ENCODE measurements at places on chromosomes 1 and 21.

GRCh38 chr1:160646711-160647328 lies at the start of gene SLAMF1:
Gene SLAMF1 (minus strand): TSS chr1:160647044. CDS start chr1:160646945, 99 bp downstream.
- no peak for DNase-seq

DNA sequence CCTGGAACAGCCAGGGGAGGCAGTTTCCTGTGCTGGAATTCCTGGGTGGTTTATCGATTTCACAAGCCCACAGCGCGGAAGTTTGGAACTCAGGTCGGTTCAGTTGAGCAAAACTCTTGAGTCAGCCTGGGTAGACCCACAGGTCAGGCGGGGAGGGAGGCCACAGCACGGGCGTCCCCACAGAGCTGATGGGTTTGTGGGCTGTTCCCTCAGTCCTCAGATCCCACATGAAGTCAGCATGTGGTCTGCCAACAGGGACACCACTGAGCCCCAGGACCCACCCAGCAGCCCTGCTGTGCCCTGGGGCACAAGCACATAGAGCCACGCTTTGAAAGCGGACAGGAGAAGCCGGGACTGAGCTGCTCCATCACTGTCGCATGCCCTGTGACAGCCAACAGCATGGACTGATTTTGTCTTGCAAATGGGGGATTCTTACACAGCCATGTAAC lies 17.4 kb downstream of the BMP8A start:
- no peak for DNase-seq

- no peak for DNase-seq
These were observed 96.6 kb upstream of the RUNX1 start for GRCh38 chr21:35145626-35146233.

DNA sequence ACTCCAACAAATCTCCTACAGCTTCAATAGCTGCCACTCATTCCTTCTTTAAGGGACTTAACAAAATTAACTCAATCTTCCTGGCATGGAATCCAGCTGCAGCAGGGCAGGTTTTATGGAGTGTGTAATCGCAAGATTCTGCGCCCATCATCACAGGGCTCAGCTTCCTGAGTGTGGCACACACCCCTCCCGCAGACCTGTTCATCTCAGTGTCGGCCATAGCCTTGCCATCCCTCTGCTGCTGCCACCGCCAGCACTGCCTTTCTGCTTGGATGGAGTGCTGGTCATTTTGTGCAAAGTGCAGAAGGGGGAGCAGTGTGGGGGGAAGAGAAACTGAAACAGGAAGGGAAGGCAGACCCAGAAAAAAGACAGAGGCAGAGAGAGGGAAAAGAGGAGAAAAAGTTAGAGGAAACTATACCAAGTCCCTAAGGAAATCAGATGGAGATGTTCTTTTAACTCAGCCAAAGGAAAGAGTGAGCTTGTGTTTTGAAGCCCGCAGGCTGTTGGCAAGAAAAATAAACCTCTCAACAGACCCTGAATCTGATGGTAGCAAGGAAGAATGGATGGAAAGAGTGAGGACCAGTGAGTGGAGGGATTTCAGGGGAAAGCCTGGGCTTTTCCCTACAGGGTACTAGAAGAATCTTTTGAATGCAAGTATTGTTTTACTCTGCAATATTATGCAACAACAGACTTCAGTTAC lies 324.2 kb downstream of the SEC16B start:
- no peak for DNase-seq

GRCh38 chr21:26844258-26845065 lies 747 bp downstream of the ADAMTS1 start:
- no peak for DNase-seq

DNA sequence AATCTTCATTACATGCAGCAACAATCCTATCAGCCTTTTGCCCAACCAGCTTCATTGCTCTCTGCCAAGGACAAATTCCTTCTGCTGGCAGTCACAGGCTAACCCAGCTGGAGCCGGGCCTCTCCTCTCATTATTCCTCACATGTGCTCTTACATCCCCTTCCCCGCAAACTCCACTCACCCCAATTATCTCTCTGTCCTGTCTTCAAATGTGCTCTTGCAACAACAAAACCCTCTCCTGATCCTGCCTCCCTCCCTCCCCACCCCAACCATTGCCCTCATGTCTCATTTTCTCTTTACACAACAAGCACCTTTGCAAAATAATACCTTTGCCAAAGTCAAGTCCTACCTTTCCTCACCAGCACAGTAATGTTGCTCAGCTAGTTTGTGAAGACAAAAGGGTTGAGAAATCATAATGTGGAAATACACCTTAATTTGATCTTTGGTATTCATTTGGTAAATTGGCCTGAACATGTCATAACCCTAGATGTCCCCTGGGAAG lies 36.0 kb upstream of the DHCR24 start:
- no peak for DNase-seq

GRCh38 chr1:4805987-4806386 lies 151.6 kb downstream of the AJAP1 start:
- DNase-seq, result no peak

- no peak for DNase-seq
These were observed 20.9 kb upstream of the SPATC1L start for GRCh38 chr21:46205166-46205565.

DNA sequence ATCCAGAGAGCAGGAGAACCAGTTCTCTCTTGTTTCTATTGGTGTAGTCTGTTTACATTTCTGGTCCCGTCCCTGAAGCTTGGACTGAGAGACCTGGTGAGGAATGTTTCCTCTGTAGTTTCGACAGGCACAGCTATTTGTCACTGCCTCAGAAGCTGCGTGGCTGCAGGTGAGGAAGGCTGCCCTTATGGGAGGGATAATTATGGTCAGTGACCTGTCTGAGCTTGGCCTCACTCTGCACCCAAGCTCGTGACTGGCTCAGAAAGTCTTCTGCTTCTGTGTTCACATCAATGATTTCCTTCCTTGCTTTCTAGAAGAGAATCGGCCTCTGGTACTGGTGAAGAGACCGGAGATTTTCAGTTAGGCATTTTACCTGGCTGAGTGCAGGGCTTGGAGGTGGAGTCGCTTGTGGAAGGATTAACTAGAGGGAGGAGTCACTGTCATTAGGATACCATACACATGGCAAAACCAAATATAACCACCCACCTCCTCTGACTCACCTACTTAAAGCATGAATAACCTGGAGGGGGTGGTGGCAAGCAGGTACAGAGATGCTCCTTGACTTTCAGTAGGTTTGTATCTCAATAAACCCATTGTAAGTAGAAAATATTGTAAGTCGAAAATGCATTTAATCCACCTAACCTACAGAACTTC lies 19.9 kb upstream of the WDR26 start:
- DNase-seq, result peak; percentile 82

- DNase-seq, result no peak
These were observed 63.3 kb upstream of the MAGI3 start for GRCh38 chr1:113326976-113327375.

- DNase-seq, result no peak
These were observed 130.8 kb downstream of the HFM1 start for GRCh38 chr1:91273875-91274274.

- no peak for DNase-seq
These were observed 10.5 kb downstream of the LDLRAP1 start for GRCh38 chr1:25553749-25554429.

GRCh38 chr1:62962901-62963776 lies 179.2 kb downstream of the ATG4C start:
- DNase-seq, result no peak

- DNase-seq, result peak; percentile 100
These were observed 854 bp downstream of the MYCL start for GRCh38 chr1:39900662-39901463.

GRCh38 chr1:236702791-236703394 lies 16.6 kb downstream of the ACTN2 start:
- no peak for DNase-seq

DNA sequence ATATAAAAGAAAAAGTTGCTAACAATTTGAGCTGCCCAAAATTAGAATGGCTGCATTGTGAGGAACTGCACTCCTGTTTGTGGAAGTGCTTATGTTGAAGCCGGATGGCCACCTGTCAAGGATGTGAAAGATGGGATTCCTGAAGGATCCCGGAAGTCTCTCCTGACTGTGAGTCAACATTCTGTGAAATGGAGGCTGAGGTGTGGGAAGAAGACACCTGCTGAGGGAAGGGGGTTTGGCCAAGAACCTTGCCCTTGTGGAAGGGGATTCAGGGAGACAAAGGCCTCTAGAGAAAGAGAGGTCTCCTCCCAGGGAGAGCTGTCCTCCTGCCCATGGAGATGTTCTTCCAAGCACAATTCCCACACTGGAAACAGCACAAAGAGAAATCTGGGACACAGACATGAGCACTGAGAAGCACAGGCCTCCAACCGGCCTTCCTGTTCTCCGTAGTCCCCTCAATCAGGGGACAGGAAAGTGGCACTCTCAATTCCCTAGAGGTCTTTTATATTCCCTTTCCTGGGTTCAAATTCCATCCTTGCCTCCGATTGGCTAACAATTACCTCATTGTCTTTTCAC lies 70.5 kb downstream of the CD2 start:
- peak; percentile 6 for DNase-seq

DNA sequence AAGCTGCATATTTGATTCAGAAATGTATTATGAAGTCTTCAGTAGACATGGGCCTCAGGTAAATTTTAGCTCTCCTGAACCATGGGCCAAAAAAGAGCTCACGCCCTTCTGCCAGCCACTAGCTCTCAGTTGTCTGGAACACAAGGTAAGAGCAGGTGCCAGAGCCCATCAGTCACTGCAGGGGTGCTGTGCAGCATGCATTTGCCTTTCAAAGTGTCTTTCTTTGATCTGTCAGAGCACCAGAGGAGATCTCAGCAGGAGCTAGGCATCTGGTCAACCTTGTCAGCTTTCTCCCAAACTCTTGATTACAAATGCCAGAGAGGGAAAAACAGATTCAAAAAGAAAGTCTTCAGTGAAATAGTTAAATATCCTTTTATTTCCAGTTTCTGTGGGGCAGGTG lies 332.3 kb downstream of the COL11A1 start:
- peak; percentile 76 for DNase-seq

DNA sequence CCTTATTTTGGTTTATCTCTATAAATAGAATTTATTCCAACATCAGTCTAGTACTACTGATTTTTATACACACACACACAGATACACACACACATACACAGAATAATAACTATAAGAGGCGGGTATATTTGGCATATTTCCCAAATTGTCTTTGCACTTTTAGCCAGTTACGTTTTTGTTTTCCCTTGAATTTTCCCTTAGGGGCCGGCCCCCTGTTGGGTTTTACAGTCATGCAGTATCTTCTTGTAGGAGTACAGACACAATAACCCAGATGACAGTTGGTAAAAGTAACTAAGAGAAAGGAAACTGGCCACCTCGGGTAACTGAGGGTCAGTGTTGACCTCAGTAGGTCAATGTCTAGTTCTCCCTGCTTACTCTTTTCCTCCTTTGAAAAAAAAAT lies 50.9 kb downstream of the DISP1 start:
- DNase-seq, result no peak

DNA sequence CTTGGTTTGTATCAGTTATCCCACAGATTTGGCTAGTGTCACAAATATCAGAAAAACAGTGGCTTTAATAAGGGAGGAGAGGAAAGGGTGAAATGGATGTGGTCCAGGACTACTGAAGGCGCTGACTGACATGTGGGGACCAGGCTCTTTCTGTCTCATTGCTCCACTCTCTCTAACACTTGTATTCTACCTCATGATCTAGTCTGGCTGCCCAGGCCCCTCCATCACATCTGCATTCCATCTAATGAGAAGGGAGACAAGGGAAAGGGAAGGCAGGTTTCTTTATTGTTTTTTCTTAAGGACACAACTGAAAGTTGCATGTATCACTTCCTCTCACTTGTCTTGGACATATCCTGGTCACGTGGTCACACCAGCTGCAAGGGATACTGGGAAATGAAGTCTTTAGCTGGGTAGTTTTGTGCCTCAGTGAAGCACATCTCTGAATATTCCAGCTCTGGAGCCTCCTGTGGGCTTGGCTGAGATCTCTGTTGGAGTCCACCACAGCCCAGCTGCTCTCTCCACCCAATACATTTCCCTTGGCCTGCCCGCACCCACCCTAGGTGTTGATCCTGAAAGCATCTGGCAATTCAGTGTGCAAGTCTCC lies 42.0 kb upstream of the PADI2 start:
- DNase-seq, result no peak

DNA sequence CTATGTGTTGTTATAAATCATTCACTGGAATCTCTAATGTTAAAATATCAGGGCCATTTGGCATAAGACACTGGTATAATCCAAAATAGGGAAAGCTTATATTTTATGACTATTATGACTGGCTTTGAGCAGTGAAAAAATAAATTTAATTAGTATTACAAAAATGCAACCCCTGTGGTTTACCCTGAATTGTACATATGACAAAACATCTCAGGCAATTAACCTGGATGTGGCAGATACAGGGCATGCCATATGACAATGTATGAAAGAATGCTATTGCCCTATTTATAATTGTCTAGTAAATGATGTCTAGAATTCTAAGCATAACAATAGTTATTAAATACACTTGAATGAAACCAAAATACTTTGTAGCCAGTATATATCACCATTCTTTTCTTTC lies 532.5 kb upstream of the ADGRL4 start:
- no peak for DNase-seq

GRCh38 chr1:222792744-222793143 lies 22.1 kb upstream of the DISP1 start:
- no peak for DNase-seq

GRCh38 chr21:44947111-44947929 lies 7.5 kb downstream of the SLX9 start:
- no peak for DNase-seq

- no peak for DNase-seq
These were observed 52.2 kb upstream of the ETS2 start for GRCh38 chr21:38753557-38753971.

DNA sequence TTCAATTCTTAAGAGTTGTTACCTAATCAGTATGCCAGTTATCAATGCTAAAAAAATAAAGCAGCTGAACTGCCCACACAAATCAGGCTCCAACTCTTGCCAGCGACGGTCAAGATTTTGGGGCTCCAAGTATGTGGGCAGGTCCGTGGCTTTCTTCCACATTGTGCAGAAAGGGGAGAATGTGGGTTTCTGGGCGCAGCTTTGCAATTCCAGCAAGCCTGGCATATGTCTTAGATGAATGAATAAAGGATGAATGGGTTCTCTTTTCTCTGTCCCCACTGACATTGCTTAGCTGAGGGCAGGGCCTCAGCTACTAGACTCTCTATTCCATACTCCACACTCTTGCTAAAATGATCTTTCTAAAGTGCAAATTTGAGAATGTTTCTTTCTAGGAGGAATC lies 42.4 kb downstream of the NENF start:
- DNase-seq, result no peak

GRCh38 chr1:245131026-245131393 lies 23.8 kb upstream of the KIF26B start:
- DNase-seq, result no peak

GRCh38 chr21:21002153-21002552 lies 3.9 kb downstream of the NCAM2 start:
- no peak for DNase-seq

DNA sequence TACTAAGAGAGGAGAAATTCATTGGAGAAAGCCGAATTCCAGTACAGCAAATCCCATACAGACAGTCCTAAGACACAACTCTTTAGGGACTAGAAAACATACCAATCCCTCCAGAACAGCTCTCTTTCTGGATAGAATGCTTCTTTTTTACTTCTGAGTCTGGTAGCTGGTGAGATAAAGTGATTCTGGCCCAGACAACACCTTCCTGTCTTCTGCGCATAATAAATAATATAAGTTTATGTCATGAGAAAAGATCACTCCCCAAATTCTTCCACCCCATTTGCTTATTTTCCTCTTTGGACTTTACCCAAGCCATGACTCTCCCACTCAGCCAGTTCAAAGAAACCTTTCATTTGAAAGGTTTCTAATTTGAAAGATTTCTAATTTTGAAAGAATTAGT lies 98.4 kb downstream of the EDEM3 start:
- no peak for DNase-seq

Measured in NCI-H510A treated with DMSO at 0.1 percent for 48 hours (cell line).